ENCODE measurements at places on chromosomes 3 and 15.

GRCh38 chr3:188469228-188469885 lies 315.4 kb downstream of the LPP start:
- no peak for DNase-seq

- DNase-seq: no peak
These were observed 21.2 kb downstream of the PXK start for GRCh38 chr3:58353722-58354553.

DNA sequence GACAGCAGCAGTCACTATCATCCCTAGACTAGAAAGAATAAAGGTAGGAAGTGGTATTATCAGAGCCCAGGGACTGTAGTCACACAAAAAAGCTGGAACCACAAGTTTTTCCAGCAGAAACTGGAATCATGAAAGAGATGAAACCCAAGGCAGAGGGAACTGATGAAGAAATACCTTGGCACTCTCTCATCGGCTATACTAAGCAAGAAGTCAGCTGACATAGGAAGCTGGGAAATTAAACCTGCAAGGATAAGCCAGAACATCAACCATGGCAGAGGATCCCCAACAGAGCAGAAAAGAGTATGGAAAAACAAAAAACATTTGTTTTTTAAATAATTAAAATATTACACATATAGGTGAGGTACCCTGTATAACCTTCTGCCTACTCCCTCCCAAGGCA lies 86.5 kb downstream of the AQR start:
- DNase-seq: no peak

- no peak for DNase-seq
These were observed 15.2 kb upstream of the CD47 start for GRCh38 chr3:108106031-108106430.

DNA sequence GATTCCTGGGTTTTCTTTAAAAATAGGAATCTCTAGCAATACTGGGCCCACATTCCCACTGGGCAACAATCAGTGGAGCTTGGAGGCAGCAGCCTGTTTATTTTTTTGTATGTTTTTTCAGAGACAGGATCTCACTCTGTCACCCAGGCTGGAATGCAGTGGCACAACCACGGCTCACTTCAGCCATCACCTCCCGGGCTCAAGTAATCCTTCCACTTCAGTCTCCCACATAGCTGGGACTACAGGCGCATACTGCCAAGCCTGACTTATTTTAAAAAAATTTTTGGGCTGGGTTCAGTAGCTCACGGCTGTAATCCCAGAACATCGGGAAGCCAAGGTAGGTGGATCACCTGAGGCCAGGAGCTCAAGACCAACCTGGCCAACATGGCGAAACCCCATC lies 29.1 kb upstream of the GNB5 start:
- DNase-seq: no peak
